ENCODE measurements at places on chromosomes 11 and 22. TPM values are rescaled to one million over a fixed set of nuclear protein-coding genes. Genes with fewer than 3 reads are reported as not detected.

Gene PGA5
- 0.41 TPM for total RNA-seq

GRCh38 chr11:44313761-44314489, 4.0 kb upstream of the ALX4 start:
- DNase-seq: no peak

DNA sequence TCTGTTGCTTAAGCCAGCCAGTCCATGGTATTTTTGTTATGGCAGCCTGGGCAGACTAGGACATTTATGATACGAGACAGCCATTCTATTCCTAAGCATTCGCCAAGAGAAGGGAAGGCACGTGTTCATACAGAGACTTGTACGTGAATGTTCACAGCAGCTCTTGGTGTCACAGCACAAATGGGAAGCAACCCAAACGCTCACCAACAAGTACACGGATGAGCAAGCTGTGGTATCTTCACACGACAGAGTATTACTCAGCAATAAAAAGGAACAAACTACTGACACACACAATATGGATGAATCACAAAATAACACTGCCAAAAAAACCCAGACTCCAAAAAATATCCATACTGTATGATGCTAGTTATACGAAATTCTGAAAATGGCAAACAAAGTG, 85.1 kb downstream of the PHF21B start:
- DNase-seq: no peak

DNA sequence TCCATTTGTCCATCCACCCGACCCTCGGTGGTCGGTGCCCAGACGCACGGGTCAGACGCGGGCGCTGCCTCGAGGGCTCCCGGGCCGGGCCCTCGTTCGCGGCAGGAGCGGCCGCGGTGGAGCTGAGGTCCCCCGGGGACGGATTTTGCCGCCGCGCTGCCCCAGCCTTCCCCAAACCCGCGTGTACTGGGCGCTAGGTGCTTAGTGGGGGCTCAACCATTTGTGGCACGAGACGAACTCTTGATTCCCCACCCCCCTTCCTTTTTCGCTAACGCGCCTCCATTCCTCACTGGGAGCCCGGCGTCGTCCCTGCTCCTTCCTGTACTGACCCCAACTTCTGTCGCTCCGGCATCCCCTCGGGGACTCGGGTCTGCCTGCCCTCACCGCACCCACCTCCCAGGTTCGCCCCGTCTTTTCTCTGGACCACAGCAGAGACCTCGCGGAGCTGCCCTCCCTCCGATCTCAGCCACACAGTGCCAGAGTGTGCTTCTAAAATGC, 789 bp upstream of the CBX7 start:
- DNase-seq: no peak

DNA sequence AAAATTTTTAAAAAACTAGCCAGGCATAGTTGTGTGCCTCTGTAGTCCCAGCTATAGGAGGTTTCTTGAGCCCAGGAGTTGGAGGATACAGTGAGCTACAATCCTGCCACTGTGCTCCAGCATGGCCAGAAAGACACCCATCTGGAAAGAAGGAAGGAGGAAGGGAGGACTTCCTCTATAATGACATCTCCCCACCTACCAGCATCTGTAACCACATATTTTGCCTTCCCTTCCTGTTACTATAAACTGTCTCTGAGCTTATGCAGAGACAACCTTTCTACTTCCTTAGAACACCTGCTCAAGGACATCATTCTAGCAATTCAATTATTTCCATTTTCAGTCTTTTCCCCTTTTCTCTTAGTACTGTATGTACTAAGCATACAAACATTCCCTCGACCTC, 2.2 kb upstream of the NUP160 start:
- DNase-seq: no peak

GRCh38 chr11:134742956-134743819, 331.1 kb upstream of the B3GAT1 start:
- no peak for DNase-seq

- no peak for DNase-seq
Observed at GRCh38 chr11:84819537-84819936, 807.6 kb downstream of the DLG2 start.

- DNase-seq: no peak
Observed at GRCh38 chr11:134512061-134512460, 100.0 kb upstream of the B3GAT1 start.

DNA sequence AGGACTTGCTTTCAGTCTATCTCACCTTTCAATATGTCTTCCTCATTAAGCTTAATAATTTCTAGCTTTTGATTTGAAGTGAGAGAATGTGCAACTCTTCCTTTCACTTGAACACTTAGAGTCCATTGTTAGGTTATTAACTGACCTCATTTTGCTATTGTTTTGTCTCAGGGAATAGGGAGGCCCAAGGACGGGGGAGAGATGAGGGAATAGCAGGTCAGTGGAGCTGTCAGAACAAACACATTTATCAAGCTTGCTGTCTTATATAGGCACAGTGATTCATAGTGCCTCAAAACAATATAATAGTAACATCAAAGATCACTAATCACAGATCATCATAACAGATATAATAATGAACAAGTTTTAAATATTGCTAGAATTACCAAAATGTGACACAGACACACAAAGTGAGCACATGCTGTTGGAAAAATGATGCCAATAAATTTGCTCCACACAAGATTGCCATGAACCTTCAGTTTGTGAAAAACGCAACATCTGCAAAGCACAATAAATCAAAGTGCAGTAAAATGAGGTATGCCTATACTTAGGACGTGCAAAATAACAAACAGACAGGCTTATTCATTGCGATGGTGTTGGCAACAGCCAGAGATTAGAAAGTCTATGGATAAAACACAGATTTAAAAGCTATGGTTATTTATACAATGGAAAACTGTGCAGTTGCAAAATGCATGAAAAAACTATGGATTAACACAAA, 106.3 kb upstream of the TEAD1 start:
- DNase-seq: no peak
